ENCODE measurements at places on chromosomes 13 and 19.

DNA sequence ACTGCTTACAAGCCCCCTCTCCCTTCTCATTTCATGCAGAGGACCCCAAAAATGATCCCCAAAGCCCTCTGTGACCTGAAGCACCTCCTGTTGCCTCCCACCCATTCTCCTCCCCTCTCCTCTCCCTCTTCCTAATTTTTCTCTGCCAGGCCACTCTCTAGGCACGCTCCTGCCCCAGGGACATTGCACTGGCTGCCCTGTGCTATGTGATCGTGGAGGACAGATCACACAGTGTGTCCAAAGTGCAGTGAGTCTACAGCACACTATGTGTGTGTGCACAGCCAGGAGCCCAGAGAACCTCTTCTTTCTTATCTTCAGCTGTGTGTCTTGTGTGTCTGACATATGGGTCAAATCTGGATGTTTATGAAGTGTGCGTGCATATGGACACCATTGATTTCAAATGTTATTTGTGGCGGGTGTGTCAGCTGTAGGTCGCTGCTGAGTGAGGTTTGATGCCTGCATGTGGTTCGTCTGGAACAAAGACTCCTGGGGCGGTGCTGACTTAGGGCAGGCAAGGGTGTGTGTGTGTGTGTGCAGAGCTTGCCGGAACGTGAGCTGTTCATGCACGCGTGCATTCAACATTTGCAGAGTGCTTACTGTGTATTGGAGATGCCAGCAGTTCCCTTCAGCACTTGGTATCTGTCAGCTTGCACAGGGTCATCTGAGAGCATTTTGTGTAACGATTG lies 2.1 kb upstream of the KLHL26 start:
- no peak for DNase-seq

DNA sequence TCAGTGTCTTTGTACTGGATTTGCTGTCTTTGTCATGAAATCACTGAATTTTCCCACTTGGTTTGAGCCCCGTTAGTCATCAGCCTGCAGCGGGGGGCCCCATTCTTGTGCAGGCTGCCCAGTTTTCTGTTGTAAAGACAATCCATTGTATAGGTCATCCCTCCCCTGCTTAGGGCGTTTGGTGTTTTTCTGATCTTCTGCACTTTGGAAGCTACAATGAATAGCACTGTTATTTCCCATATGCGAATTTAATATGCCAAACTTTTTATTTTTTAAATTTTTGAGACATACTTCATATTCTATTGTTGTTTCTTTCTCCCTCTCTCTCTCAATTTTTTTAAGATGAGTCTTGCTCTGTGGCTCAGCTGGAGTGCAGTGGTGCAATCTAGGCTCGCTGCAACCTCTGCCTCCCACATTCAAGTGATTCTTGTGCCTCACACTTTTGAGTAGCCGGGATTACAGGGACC lies 9.0 kb downstream of the SLC27A1 start:
- DNase-seq, result no peak

DNA sequence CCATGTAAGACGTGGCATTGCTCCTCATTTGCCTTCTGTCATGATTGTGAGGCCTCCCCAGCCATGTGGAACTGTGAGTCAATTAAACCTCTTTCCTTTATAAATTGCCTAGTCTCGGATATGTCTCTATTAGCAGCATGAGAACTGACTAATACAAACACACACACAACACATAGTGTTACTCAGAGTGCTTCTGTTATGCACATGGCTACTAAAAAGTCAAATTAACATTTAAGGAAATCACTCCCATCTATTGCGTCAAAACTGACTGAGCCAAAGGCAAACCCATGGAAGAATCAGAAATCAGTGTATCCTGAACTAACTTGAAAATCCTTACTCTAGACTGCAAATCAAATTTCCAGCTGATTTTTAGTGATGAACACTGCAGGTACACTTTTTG lies 209.2 kb downstream of the RBM26 start:
- DNase-seq, result no peak

DNA sequence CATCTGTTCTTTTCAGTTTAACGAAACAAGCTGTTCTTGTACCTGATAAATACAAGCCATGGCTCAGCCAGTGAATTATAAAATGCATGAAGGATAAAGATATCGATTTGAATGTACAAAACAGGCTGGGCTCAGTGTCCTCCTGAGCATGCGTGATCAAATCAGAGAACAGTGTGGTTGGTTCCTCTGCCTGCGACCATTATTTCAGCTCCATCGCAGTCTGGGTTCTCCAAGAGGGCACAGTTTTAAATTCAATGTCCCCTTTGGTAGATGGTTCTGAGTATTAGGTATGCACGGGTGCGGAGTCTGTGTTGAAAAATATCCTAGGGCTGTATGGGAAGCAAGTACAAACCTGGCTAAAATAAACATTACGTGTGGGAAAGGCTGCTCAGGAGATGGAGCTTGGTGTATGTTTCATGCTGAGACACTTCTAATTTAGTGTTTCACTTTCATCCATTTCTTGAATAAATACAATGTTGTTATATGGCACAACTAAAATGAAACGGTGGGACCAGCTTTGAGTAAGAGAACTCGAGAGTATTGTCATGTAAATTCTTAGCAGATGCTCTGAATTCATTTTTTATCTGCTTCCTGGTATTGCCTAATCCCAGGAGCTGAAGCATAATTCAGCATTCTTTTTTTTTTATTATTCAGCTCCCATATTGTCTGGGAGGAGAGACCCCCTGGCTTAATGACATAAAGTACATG lies 458.7 kb downstream of the MYO16 start:
- no peak for DNase-seq

GRCh38 chr19:44943801-44944249 lies 1.8 kb downstream of the APOC4 start:
- no peak for DNase-seq

GRCh38 chr19:11152318-11153062 lies 3.1 kb downstream of the SPC24 start:
- DNase-seq, result no peak

DNA sequence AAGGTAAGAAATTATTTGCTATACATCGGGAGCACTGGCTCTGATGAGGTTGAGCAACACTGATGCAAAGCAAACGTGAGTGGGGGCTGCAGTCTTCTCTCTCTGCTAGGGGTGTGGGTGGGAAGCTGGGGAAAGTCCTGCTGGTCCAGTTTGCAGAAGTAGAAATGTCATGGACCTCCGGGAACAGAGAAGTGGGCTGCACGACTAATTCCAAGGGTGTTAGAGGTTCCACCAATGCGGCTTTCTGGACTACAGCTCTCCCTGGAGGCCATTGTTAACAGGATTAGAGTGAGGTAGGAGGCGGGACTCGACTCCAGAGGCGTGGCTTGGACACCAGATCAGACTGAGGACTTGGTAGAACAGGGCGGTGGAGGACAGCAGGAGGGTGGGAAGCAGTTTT lies 5.7 kb upstream of the FBXO27 start:
- peak; percentile 85 for DNase-seq

DNA sequence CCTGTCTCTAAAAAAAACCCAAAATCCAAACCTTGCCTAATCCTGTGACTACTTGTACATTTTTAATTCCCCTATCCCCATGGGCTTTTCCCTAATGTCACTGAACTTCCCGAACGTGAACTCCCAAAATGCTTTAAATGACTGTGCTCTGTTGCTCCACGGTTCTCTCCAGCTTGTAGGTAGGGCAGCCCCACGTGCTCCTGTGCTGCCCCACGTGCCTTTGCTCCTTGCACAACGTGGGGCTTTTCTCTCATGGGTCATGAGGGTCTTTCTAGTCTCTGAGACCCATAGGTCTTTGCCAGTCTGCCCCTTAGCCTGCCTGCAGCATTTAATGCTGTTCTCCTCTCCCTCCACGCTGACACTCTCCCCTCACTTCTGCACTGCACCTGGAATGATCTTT lies 122.0 kb downstream of the SHISA2 start:
- DNase-seq, result no peak

- DNase-seq, result no peak
Observed at GRCh38 chr13:112583592-112584277, 4.2 kb downstream of the TUBGCP3 start.

DNA sequence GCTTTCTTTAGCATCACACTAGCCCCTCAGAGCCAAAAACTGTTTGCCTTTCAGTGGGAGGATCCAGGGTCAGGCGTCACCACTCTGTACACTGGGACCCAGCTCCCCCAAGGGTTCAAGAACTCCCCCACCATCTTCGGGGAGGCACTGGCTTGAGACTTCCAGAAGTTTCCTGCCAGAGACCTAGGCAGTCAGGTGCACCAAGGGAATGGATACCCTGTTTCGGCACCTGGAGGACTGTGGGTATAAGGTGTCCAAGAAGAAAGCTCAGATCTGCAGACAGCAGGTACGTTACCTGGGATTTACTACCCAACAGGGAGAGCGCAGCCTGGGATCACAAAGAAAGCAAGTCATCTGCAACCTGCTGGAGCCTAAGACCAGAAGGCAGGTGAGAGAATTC lies 603.0 kb downstream of the UQCRFS1 start:
- DNase-seq, result no peak

DNA sequence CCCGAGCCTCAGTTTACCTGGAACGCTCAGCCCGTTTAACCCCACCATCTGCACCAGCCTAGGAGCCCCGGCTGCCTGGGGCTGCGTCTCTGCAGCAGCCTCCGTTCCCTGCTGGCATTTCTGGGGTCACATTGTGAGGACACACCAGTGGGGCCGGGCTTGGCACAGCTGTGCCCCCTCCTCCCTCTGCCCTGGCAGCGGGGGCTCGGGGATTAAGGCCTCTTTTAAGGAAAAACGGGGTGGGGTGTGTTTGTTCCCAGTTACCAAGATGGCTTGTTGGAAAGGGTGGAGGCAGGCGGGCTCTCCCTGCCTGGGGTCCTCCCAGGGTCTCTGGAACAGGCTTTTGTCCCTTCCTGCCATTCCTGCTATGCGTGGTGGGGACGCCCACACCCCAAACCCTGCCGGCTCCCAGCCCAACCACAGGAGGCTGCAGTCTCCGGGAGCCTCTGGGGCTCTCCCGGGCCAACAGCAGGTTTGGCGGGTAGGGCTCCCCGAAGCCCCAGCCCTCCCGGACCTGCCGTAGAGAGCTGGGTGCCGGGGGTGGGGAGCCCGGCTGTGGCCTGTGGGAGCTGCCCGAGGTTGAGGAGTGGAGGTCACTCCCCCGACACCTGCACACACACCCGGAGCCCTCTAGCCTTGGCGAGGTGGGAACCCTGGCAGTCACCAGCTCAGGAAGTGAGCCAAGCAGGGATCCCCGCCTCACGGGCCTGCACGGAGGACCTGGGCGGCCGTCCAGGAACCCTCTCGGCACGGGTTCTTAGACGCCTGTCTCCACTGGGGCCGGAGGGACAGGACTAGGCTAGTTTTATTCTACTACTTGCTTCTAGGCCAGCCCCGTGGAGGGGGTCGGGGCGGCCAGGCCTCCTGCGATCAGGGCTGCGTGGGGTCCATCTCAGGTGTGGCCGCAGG lies 36.9 kb downstream of the GADD45B start:
- no peak for DNase-seq

DNA sequence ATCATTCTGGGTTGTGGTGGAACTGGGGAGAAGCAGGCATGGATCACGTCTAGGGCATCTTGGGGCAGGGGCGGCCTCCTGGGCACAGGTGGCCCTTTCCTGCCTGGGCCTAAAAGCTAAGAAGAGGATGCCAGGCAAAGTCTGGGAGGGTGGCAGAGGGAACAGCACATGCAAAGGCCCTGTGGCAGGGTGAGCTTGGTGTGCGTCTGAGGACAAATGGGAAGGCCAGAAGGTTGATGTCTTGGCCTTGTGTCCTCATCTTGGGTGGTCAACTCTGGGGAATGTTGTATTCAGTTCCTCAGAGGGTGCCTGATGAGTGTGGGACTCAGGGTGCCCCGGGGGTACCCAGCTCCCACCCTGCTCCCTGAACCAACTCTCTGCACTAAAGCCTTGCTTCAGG lies 5.4 kb upstream of the PLK5 start:
- DNase-seq, result no peak

GRCh38 chr13:24288870-24289269 lies 20.5 kb upstream of the C1QTNF9 start:
- no peak for DNase-seq

DNA sequence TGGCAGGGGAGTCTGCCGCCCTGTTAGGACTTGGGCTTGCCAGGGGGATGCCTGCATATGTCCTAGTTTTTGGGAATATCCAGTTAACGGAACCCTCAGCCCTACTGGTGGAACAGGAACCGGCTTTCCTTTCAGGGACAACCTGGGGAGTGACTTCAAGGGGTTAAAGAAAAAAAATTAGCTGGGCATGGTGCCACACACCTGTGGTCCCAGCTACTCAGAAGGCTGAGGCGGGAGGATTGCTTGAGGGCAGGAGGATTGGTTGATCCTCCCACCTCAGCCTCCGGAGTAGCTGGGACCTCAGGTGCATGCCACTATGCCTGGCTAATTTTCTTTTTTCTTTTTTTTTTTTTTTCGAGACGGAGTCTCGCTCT lies 22.5 kb downstream of the LDLR start:
- DNase-seq, result no peak

DNA sequence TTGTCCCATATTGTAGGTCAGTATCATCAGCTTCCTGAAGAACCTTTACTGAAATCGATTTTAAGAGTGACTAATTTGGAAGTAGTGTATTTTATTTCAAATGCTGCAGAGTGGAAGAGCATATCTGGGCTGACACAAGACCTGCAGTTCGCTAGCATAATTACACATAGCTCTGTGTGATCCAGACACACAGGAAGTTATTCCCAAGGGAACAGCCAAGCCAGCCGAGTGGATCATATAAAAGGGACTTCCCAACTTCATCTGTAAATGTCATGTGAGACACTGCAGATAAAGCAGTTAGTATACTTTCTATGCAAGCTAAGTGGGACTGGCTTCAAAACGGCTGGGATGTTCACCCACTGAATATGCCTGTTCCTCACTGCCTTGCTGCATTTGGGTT lies 760.4 kb downstream of the SLITRK1 start:
- DNase-seq, result no peak

GRCh38 chr13:103246581-103247200 lies 180.5 kb upstream of the SLC10A2 start:
- no peak for DNase-seq

DNA sequence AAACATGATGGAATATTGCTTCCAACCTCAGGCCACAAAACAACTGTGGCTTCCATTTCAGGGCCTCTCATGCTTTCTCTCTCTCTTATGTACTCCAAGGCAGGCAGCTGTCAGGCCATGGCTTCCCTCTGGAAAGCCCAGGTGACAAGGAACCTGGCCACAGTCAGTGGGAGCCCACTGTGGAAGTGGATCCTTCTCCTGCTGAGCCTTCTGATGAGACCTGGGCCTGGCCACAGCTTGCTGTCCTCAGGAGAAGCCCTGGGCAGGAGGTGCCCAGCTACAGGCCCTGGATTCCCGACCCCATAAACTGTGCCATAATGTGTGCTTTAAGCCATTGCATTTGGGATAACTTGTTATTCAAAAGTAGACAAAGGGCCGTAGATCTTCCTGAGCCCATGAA lies 71.2 kb downstream of the SPACA7 start:
- DNase-seq, result peak; percentile 30
